NCI-H748 treated with DMSO at 0.1 percent for 48 hours (cell line): ENCODE measurements at places on chromosomes 5 and 9.

GRCh38 chr5:51383131-51384121, at the start of gene ISL1:
TSS of gene ISL1 (plus strand) at chr5:51383448. CDS start at chr5:51383672, 224 bp downstream.
- DNase-seq = peak; percentile 93

- DNase-seq = no peak
These were observed 218.6 kb upstream of the RASEF start for GRCh38 chr9:83281306-83282255.

- no peak for DNase-seq
These were observed 159.3 kb downstream of the NR3C1 start for GRCh38 chr5:143244000-143244736.

- no peak for DNase-seq
These were observed 193.3 kb downstream of the SMC2 start for GRCh38 chr9:104287253-104287878.

- DNase-seq = no peak
These were observed 26.5 kb downstream of the SMC5 start for GRCh38 chr9:70285246-70285645.

DNA sequence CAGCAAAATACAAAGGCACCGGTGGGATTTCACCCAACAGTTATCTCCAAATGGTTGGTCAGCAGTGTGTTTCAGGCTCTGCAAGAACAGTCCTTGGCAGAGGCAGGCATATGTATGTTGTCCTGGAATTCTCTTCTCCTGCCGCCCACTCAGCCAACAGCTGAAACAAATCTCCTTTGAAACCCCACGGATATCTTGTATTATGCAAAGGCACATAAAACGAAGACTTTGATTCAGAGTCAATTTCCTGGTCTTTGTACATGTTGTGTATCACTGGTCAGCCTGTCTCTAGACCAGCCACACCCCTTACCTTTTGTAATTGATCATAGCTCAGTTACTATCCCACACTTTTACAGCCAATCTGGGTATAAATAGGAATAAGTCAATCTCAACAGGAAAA, 29.2 kb downstream of the FREM1 start:
- no peak for DNase-seq
